AG20443 (cell line): ENCODE measurements at places on chromosomes 5 and 9.

GRCh38 chr9:126061575-126061974 is 265.1 kb upstream of the MVB12B start:
- DNase-seq: no peak

DNA sequence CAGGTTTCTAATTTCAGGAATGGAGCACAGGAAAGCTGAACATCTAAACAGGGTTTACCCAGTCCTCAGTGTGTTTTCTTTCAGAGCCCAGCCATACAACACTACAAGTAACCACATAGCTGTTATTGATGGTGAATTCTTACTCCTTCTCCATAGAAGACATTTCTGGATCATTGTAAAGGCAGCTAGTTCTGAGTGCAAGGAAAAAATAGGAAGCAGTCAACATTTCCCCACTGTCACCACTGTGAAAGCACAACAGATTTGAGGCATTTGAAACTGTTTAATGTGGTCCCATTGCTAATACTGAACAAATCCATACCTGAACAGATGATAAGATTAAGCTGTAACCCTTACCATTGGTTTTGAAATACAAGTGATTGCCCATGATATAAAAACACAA is 145.0 kb upstream of the PCA3 start:
- DNase-seq: no peak

- no peak for DNase-seq
Observed at GRCh38 chr9:129801504-129801903, 1.5 kb upstream of the TOR1B start.

- DNase-seq: no peak
Observed at GRCh38 chr9:137691646-137692351, 73.0 kb downstream of the EHMT1 start.

DNA sequence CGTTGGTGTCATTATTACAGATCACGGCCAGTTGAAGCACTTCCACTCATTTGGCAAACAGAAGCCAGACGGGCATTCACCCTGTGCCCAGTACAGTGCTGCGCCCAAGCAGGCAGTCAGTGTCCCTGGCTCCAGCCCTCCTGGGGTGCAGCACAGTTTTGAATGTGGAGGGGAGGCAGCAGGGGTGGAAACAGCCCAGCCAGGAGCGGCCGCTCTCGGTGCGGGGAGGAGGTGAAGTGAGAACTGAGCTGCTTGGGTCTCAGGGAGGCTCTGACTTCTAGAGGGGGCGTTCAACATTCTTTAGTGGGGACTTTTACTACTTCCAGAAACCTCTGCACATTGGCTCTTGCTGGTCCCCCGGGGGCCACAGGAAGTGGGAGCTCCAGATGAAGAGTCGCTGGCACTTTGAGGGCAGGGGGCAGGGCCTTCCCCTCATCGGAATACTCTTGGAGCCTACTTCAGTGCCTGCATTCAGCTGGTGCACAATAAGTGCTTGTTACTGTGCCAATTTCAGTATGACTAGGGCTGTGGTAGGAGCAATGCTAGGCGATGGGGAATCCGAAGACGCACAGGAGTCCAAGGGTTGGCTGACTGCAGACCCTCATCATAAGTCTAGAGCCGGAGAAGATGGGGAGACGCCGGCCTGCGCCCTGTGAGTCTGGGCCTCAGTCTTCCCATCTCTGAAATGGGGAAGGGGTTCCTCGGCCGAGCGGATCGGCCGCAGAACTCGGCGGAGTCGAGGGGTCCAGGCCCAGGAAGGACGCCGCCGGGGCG is 492 bp upstream of the NEK6 start:
- no peak for DNase-seq

GRCh38 chr5:108639366-108639765 is 108.3 kb upstream of the FER start:
- DNase-seq: no peak

DNA sequence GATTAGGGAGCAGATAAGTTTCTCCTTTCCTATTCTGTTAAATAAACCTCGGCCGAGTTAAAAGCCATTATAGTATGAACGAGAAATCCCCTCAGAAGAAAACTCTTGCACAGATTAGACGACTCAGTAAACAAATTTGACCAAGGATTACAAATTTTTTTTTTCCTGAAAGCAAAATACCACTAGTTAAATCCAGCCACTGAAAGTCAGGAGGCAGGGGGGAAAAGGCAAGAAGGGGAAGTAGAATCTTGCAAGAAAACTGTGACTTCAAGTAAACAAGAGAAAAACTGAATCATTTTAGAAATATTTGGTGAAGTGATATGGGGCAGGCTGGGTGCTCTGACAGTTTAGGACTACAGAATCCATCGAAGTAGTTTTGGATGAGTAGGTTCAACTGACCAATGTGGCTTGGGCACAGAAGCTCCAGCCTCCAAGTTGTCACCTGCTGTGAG is 251.0 kb downstream of the DENND1A start:
- peak; percentile 30 for DNase-seq

GRCh38 chr5:150142959-150143349 is 12.7 kb downstream of the PDGFRB start:
- DNase-seq: peak; percentile 67

DNA sequence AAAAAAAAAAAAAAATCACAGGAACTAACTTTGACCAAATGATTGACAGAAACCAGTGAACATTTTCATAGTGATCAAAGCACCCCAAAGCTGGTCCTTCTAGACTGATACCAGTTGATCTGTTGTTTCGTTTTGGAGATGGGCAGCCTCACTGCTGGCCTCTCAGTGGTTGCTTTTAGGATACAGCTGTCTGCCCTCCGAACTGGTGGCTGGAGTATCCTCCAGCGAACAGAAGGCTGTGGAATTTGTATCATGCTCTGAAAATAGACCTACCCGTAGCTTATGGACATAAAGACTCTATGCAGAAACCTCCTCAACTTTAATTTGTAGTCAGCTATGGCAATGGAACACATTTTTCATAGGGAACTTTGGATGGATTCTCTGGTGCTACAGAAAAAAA is 49.0 kb downstream of the DCP2 start:
- DNase-seq: no peak

- DNase-seq: no peak
Observed at GRCh38 chr5:59583151-59583809, 310.2 kb downstream of the PDE4D start.

DNA sequence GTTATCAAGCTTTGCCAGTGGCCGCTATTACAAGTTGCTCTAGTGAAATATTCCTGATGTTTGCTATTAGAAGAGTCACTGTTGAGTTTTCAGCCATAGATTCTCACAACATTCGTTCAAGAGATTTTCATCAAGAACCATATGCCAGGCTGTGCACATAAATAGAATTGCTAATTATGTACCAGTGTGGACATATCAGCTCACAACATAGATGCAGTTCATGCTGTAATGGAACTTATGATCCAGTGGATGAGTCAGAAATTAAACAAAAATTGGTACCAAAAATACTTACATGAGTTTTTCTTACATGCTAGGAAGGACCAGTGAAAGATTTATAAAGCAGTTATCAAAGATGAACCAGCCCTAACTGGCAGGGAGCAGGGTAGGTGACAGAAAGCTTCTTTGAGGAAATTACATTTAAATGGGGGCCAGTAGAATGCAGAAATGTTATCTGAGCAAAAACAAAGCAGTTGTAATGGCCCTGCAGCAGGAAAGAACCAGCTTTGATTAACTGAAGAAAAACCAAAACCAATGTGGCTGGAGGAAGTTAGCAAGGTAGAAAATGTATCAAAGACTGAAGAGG is 404.2 kb downstream of the DNAH5 start:
- no peak for DNase-seq

GRCh38 chr5:7794823-7795222 is 56.1 kb downstream of the CFAP90 start:
- no peak for DNase-seq

GRCh38 chr5:38591523-38591849 is 35.0 kb upstream of the LIFR start:
- no peak for DNase-seq

DNA sequence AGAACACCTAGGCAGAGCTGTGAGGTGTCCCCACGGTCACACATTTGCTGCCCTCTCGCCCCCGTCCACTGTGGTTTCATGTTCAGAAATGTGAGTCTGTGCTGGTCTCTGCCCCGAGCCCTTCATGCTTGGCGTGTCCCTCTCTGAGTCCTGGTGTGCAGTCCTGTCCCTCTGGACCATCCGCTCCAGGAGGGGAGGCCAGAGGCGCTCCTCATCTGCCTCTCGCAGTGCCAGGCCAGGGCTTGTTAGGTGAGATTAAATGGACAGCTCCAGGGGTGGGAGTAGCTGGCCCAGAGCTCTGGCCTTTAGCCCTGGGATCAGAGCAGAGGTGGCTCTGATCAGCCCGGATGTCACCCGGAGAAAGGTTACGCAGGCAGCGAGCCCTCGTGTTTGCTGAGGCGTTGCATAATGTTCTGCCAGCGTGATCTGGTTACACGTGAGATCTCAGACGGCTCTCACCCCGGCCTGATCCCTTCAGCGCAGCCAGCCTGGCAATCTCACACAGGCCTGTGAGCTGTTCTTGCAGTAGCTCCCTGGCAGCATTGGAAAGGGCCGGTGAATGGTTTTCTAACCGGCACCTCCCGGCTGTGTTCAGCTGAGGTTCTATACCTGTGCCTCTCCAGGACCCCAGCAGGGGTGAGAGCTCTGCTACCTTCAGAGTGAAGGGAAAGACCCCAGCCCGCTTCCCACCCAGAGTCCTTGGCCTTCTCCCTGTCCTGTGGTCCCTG is 24.5 kb downstream of the PTGES2 start:
- DNase-seq: no peak

DNA sequence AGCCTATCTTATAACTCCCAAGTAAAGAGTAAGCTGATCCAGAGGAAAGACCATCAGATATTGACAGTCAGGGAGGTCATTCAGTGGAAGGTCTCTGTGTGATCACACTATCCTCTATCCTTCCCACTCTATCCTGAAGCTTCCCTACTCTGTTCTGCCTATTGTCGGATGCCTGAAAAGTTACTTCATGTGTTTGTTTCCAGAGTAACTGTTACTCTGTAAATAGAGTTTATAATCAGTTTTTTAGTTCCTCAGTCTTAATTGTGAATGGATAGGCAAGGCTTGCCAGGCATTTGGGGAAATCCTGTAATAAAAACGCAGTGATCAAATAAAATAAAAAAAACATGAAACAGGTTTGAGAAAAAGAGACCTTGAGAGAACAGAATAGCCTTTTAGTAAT is 79.8 kb downstream of the XRCC4 start:
- DNase-seq: no peak

- no peak for DNase-seq
Observed at GRCh38 chr5:75663579-75664284, 52.5 kb downstream of the ANKDD1B start.

DNA sequence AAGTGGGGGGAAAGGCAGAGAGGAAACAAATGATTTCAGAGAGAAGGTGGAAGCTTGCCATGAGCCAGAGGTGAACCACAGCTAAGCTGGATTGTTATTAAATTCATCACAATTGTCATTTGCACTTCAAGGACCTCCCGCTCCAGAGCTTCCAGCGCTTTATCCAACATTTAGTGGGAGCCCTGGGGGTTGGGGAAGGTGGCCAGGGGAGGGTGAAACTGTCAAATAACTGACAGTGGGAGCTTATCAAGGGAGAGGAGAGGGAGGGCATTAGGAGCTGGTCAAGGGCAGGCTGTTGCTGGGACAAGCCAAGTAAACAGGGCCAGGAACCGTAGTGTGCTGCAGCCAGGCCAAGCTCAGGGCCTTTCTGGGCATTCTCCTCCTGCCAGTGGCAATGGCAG is 71.5 kb downstream of the SIL1 start:
- no peak for DNase-seq

DNA sequence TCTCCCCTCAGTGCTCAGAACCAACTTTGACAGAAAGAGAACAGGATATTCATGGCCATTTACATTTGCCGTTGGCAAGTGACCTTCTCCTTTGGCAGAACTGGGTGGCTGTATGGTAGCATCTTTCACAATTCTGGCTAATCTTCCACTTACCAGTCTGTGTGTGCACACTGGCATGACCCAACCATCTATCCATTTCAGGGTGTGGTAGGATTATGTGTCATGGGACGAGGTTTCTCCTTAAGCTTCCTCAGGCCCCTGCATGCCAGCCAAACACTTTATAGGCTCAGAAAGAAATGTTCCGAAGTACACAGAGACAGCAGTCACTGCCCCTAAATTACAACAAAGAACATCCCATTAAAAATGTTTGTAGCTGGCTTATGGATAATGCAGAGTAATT is 497.1 kb downstream of the NFIB start:
- DNase-seq: no peak

DNA sequence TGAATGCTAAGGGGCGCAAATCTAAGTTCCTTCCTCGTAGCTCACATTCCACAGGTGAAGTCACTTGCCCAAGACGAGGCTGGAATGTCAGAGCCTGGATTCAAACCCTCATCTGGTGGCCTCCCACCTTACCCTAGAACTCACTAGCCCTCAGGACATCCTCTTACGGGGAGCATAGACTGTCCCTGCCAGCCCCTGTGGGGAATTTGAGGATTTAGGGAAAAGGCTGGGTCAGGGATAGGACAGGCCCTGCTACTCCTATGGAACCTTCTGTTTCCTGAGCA is 45.0 kb downstream of the IRF1 start:
- no peak for DNase-seq

DNA sequence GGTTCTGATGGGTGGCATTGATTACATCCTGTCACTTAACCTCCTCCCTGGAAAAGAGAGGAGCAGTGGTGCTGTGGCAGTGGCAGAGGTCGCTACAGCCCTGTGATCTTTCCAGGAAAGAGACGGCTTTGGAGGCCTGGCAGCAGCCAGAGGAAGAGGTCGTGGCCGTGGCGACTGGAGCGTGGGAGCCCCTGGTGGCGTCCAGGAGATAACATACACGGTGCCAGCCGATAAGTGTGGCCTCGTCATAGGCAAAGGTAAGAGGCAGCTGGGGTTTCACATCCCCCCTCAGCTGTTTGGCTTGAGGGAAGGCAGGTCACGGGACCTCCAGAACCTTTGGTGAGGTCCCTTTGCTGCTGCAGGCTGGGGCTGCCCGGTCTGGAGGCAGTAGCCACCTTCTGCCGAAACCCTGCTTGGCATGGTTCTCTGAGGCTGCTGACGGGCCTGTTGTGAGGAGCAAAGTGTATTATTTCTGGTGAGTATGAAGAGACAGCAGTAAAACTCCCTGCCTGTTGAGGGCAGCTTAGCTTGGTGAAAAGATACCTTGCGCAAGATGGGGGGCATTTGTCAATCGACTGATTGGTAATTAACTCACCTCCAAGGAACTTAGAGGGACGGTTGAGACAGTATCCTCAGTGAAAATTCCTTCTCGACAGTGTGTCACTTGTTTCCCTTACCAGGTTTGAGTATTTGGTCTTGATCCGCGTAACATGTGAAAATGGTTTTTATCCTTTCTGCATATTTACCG is 38.0 kb upstream of the PRDM12 start:
- no peak for DNase-seq
